H4 (cell line): ENCODE measurements at places on chromosomes 4 and X. TPM values are rescaled to one million over a fixed set of nuclear protein-coding genes. Genes with fewer than 3 reads are reported as not detected.
A peak's percentile ranks its signal among the peaks of the same experiment; 100 is the strongest.

Gene CD38
- 0.02 TPM in 1 of 2 replicates, not detected in the other for total RNA-seq

Gene DDX53
- total RNA-seq, result not detected in 2 replicates

Gene TCEAL5
- total RNA-seq, result not detected in 2 replicates

Gene RNF128
- not detected in 2 replicates for total RNA-seq

Gene MTNR1A
- total RNA-seq, result 0.33 TPM in 1 of 2 replicates, not detected in the other

Gene UGT2B17
- total RNA-seq, result not detected in 2 replicates

Gene PPP2R2C
- total RNA-seq, result 0.91 and 1.3 TPM in 2 replicates

Gene GUCY1A1
- 3.1 TPM in 2 replicates for total RNA-seq

Gene NAA11
- total RNA-seq, result 7.1 and 11.0 TPM in 2 replicates

Gene GLRA3
- total RNA-seq, result not detected in 2 replicates

Gene CLDN2
- not detected in 2 replicates for total RNA-seq

Gene GPR34
- not detected in 2 replicates for total RNA-seq

Gene TMSB15A
- 105 and 116 TPM in 2 replicates for total RNA-seq

DNA sequence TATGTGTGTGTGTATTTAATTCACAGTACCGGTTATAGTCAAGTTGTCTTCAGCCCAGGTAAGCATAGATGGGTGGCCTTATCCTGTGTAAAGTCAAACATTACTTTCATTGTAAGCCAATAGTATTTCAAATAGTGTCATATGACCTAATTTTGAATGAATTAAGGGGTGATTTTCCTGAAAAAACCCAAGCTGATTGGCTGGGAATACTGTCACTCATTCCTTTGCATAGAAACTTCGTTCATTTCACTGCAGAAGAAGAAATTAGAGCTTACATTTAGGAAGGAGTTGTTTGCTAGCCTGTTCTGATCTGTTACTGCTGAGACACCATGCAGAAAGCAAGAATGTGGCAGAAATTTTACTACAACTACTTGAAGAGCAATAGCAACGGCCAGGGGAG, 45.4 kb downstream of the SMARCAD1 start:
- no peak for DNase-seq

GRCh38 chr4:128709268-128709667, 100.2 kb upstream of the JADE1 start:
- DNase-seq, result no peak

DNA sequence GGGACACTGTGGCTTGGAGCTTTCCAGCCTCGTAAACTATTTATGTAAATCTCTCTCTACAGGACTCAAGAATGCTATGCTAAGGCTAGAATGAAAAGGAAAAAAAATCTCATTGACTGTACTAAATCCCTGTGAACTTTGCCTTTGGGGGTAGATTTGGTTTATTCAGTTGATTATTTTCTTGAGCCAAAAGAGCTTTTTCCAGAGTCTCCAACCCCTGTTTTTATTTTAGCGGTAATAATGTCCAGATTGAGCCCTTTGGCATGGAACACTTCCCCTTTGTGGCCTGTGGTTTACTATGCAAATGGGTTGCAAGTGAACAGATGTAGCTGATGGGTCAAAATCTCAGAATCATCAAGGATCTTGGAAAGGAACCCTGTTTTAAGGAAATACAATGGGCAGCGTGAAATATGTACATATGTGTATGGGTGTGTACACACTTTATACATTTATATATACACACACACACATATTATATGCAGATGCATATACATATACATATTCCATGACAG, 72.9 kb downstream of the FAM9B start:
- no peak for DNase-seq

- no peak for DNase-seq
These were observed 81.1 kb upstream of the SLC4A4 start for GRCh38 chr4:71257761-71258160.

DNA sequence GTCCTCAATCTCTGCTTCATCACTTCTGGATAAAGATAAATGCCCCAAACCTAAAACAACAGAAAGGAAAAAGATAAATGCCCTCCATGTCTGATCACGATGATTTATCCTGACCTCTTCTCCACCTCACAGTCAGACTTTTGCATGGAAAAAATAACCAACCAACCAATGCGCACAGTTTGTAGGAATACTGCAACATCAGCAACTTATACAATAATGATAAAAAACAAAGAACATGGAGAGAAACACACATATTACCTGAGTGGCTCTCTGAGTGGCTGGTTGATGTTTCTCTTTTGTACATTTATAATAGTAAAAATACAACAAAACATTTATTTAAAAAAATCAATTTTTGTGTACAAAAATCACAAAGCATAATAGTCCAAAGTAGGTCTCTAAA, 93.0 kb upstream of the PUDP start:
- DNase-seq, result no peak

DNA sequence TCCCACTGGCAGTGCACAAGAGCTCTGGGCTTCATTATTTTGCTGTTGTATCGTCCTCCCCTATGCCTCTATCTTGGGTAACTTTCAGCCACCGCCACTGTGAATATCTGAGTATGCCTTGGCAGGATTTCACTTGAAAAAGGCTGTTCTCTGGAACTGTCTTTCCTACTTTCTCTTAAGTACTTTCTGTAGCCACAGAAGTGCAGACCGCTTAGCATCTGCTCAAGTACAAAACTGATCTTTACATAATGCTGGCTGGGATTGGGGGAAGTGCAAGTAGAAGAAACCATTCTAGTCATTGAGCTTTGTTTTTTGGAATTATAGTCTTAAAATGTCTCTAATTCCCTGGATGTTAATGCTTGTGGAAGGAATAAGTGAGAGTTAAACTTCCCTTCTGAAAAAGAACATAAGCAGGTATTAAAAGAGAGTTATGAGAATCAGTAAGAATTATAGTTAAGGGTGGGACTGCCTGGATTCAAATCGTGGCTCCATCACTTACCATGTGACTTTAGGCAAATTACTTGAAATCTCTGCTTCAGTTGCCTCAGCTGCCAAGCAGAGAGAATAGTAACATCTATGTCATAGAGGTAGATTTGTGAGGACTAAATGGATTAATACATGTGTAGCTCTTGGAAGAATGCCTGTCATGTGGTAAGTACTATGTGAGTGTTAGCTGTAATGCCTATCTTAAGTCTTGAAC, 77.5 kb downstream of the MID1IP1 start:
- no peak for DNase-seq

DNA sequence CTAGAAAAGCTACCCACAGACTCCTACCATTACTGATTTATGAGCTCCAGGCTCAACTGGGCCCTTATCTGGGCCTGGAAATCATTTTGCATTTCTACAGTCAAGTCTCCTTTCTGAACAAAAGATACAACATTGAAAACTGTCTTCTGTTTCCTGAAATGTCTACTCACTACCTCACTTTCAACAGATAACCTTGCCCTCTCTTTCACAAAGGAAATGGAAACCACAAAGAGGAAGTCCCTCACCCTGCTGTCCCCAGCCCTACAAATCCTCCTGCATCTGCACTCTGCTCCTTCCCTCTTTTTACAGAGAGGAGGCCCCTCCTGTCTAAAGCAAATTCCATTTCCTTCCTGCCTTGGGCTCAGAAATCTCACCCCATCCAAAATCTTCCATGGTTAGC, 24.8 kb upstream of the CYBB start:
- no peak for DNase-seq

DNA sequence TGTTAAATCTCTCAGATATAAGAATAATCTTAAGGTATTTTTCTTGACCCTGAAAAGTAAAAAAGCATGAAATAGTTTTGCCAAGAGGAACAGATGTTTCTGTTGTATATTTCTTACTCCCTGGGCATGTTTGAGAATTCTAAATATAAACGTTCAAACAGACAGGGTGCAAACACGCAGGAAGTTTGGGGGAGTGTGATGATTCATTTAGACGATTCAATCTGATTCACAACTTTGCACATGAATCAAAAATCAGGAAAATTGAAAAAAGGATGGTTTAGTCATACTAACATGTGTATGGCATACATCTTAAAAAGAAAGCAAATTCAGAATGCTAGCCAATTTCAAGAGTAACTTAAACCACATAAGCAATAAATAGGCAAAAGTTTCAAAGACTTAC, 340.3 kb upstream of the GRID2 start:
- peak; percentile 4 for DNase-seq

DNA sequence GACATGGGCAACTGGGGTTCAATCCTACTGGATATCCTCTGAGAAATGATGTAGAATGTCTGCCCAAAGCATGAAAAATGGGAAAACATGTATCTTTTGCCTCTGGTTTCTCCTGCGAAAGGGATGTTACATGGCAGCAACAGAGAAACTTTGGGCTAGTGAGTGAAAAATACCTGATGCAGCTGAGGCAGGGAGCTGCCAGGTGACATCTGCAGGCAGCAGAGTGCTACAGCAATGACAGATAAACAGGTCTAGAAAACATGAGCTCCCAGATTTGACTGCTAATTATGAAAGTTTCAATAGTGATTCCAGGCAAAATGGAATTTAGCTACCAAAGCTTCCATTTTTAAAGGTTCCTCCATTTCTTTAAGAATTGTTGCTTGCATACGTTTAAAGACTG, 4.8 kb upstream of the CXCL1 start:
- no peak for DNase-seq

DNA sequence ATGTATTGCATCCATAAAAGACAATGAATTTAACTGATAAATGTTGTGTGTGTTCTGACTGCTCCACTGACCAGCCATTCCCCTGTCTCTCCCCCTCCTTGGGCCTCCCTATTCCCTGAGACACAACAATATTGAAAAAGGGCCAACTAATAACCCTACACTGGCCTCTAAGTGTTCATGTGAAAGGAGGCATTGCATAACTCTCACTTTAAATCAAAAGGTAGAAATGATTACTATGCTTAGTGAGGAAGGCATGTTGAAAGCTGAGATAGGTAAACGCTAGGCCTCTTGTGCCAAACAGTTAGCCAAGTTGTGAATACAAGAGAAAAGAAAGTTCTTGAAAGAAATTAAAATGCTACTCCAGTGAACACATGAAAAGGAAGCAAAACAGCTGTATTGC, 152.7 kb downstream of the POU4F2 start:
- DNase-seq, result no peak

- peak; percentile 34 for DNase-seq
These were observed 84.6 kb downstream of the THOC2 start for GRCh38 chrX:123648028-123648810.

GRCh38 chrX:16639966-16640365, 10.0 kb upstream of the S100G start:
- DNase-seq, result no peak

DNA sequence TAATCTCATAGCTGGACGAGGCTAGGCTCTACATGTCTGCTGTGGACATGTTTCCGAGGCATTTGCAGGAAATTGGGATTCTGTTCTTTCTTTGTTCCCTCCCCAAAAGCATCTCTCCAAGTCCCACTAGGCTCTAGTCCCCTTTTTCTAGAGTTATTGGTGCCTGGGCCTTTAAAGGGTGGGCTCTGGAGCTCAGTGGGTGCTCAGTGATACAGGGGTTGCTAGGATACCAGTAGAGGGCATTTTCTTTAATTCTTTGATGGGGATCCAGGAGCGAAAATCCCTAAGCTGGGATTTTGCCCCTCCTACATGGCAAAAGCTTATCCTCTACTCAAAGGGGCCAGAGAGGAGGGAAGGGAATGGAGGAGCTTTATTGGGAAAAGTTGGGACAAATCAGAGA, 34.2 kb downstream of the ARHGEF9 start:
- no peak for DNase-seq

- DNase-seq, result peak; percentile 66
These were observed 43.1 kb upstream of the FGF2 start for GRCh38 chr4:122783301-122784215.

- no peak for DNase-seq
These were observed 31.9 kb downstream of the SMIM14 start for GRCh38 chr4:39606747-39607146.

- DNase-seq, result no peak
These were observed 65.1 kb downstream of the ENPEP start for GRCh38 chr4:110540982-110541451.

GRCh38 chrX:29044423-29045184, 457.4 kb downstream of the IL1RAPL1 start:
- no peak for DNase-seq

- DNase-seq, result no peak
These were observed 87.2 kb upstream of the C4orf50 start for GRCh38 chr4:6105311-6105911.

DNA sequence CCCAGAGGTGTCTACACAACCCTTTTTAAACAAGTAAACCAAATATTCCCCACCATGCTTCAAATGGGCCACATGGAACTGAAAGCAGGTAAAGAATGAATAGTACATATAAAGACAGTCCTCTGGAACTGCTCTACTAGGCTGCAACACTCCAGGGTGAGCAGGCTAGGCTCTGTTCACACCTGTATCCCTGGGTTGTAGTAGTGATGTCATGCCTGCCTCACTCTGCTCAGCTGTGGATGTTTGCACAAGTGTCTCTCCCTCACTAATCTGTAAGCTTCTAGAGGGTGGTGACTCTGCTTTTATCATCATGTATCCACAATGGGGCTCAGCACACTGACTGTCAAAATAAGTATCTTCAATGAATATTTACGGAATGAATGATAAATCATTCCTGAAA, 20.4 kb downstream of the LEF1 start:
- DNase-seq, result no peak

DNA sequence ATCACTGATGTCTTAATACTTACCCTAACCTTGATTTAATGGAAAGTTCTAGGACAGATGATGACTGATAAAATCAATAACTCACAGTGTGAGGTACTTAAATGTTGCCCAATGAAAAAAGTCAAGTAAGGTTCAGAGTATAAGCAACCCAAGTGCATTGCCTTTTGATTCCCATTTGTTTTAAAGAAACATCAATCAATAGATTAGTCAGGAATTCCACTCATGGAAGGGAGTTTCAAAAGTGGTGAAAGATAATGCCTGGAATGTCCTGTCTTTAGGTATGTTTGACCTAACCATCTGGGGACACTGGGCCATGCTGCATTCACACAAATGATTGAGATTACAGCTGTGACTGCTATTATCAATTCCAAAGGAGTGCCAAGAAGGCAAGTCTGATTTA, 259.7 kb downstream of the PPARGC1A start:
- DNase-seq, result no peak

DNA sequence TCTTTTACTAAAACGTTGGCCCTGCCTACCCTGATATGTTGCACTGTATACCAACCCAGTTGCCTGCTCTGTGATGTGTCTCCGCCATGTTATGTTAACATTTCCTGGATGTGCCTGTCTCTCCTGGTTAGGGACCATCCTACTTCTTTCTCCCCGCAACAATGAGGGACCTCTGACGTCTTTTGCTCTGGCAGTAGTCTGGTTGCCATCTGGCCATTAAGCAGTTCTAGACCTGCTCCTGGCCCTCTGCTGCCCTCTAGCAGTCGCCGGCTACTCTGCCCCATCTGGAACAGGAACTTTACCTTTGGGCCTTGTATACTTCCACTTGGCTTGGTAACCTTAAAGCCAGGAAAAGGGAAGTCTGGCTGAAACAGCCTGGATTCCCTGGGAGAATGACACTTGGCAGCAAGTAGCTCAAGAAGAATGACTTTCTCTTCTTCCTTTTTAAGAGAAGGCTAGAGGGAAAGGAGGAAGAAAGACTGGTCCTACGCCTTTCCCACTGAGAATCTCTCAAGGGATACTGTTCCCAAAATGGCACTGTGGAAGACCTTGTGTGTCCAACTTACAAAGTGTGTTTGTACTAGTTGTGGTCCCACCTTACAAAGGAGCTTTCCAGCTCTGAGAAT, 63.5 kb downstream of the GPC3 start:
- DNase-seq, result peak; percentile 33
